ENCODE measurements at places on chromosomes 3 and 15. TPM values are rescaled to one million over a fixed set of nuclear protein-coding genes. Genes with fewer than 3 reads are reported as not detected.

GRCh38 chr15:52486003-52486996, 42.4 kb downstream of the MYO5A start:
- no peaks in the 10 kb centered on the region for H3K27me3 ChIP-seq
- peak overlapping the region; percentile 53 for H3K4me3 ChIP-seq
- DNase-seq = no peak
- H3K36me3 ChIP-seq = no peaks in the 10 kb centered on the region

DNA sequence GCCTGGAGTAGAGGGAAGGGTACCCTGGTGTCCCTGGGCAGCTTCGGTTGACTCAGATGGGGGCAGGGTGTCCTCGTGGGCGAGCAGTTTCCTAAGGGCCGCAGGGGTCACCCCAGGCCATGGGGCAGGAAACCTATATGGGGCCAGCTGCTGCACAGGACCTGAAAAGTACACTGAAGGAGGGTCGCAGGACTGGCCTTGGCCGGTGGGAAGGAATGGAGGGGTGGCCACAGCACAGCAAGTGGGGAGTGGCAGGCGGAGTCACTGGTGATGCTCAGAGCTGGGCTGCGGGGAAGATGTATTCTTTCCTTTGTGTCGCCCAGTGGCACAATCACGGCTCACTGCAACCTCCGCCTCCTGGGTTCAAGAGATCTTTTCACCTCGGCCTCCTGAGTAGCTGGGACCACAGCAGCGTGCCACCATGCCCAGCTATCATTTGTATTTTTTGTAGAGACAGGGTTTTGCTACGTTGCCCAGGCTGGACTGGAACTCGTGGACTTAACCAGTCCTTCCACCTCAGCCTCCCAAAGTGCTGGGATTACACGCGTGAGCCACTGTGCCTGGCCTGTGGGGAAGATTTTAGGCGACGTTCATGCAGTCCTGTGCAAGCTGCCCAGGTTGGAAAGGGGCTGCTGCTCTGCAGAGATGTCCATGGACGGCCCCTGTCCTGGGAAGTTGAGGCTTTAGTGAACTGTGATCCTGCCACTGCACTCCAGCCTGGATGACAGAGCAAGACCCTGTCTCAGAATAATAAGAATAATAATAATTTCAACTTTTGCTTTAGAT, 57.2 kb downstream of the EFCAB12 start:
- H3K36me3 ChIP-seq = no peaks in the 10 kb centered on the region
- H3K27ac ChIP-seq = no peak overlapping the region
- H3K4me3 ChIP-seq = no peak overlapping the region
- no peak for DNase-seq
- H3K4me1 ChIP-seq = no peaks in the 10 kb centered on the region

GRCh38 chr3:172189987-172190603, 150.7 kb downstream of the FNDC3B start:
- no peaks in the 10 kb centered on the region for H3K36me3 ChIP-seq
- peaks cover 83% of the 10 kb centered on the region for H3K4me1 ChIP-seq
- H3K27me3 ChIP-seq = peaks cover 2% of the 10 kb centered on the region
- H3K4me3 ChIP-seq = no peak overlapping the region

DNA sequence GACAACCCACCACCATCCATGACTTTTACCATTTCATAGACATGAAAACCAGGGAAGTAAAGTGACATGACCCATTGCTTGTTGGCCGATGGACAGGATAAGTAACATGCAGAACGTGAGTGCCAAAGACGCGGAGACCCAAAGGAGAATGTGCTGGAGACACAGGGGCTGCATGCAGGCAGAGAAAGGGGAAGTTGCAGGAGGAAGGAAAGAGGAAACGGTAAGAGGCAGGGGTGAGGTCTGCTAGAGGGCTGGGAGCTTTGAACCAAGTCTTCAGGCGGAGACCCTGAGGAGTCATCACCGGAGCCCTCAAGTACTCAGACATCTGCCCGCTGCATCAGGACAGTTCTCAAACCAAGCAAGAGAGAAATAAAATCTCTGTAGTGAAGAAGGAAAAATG, 34.9 kb downstream of the MAGEF1 start:
- H3K27me3 ChIP-seq = peaks cover 2% of the 10 kb centered on the region
- DNase-seq = no peak
- no peak overlapping the region for H3K27ac ChIP-seq
- no peaks in the 10 kb centered on the region for H3K4me1 ChIP-seq

DNA sequence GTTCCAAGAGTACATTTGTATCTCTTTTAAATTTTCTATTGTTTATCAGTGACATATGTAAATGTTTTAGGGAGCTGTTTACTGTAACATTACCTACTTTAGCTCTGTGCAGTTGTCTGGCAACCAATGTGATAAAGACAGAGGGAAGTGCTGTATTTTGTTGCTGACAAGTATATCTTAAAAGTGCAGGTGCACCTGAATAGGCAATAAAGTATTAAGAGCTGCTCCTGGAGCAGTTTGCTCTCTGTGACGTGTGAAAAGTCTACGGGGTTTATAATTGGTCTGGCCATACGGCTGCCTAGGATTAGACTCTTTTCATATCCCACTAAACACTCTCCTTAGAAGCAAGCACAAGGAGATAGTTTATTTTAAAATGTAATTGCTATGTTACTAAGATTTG, 178.3 kb downstream of the IGF1R start:
- DNase-seq = no peak
- H3K4me1 ChIP-seq = peaks cover 11% of the 10 kb centered on the region
- peaks cover 19% of the 10 kb centered on the region for H3K36me3 ChIP-seq
- H3K4me3 ChIP-seq = no peak overlapping the region
- H3K27me3 ChIP-seq = peaks cover 3% of the 10 kb centered on the region

- H3K4me1 ChIP-seq = peaks cover 20% of the 10 kb centered on the region
- no peak for DNase-seq
- no peak overlapping the region for H3K27ac ChIP-seq
- peaks cover 2% of the 10 kb centered on the region for H3K27me3 ChIP-seq
- peaks cover 19% of the 10 kb centered on the region for H3K36me3 ChIP-seq
These were observed 26.4 kb upstream of the ZBED2 start for GRCh38 chr3:111621535-111621934.

- H3K4me1 ChIP-seq = no peaks in the 10 kb centered on the region
- H3K27me3 ChIP-seq = peaks cover 3% of the 10 kb centered on the region
- no peak for DNase-seq
- no peaks in the 10 kb centered on the region for H3K36me3 ChIP-seq
These were observed 501.6 kb downstream of the MAGI1 start for GRCh38 chr3:65537109-65537508.

DNA sequence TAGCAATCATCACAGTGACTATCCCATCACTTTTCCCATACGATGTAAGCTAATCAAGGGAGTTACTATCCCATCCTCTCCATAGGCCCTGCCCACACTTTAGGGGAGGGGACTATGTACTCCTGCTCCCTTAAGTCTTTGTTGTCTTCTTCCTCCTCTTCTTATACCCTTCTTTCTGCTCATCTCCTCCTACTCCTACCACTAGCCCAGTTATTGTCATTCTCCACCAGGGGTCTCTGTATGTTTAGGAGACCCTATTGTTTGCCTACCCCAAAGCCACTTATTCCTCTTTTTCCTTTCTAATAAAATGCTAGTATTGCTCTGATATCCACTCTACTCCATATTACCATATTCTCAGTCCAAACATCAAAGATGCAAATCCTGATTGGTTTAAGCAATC, 27.8 kb downstream of the STAC start:
- no peaks in the 10 kb centered on the region for H3K36me3 ChIP-seq
- DNase-seq = no peak
- no peaks in the 10 kb centered on the region for H3K4me1 ChIP-seq
- H3K27me3 ChIP-seq = no peaks in the 10 kb centered on the region
- no peak overlapping the region for H3K27ac ChIP-seq

DNA sequence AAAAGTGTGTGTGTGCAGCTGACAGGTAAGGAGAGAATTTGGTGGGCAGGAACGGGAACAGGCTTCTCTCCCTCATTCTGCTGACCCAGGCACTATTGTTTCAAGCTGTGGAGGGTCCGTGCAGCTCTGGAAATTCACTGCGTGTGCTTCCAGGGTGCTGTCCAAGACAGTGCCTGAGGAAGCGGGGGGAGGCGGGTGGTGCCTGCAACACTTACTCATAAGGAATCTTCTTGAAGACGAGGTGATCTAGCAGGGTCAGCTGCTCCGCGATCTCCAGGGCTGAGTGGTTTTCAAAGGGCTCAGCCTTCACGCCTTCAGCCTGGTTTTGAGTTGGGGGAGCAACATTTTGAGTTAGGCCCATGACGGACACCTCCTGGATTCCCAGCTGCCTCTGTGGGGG, 46.6 kb upstream of the CTSH start:
- peaks cover 5% of the 10 kb centered on the region for H3K4me1 ChIP-seq
- DNase-seq = no peak
- H3K27me3 ChIP-seq = no peaks in the 10 kb centered on the region
- H3K36me3 ChIP-seq = no peaks in the 10 kb centered on the region
- no peak overlapping the region for H3K27ac ChIP-seq

DNA sequence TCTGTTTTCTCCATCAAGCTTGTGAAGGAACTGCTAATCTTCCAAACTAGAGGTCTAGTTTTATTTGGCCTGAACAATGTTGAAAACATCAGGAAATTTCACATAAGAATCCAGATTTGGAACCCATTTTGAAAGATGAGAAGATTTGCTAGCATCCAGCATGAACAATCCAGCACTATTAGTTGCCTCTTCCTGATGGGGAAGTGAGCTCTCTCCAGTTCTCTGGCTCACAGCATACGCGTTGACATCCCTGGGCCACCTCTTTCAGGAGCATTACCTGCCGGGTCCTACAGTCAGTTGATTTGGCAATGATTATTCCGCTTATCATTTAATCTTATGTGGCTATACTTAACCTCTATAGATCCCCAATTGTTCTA, 10.9 kb downstream of the GPR87 start:
- peaks cover 53% of the 10 kb centered on the region for H3K4me1 ChIP-seq
- H3K27me3 ChIP-seq = peaks cover 2% of the 10 kb centered on the region
- no peak for DNase-seq
- H3K4me3 ChIP-seq = peak overlapping the region; percentile 8

- H3K27me3 ChIP-seq = no peaks in the 10 kb centered on the region
- no peaks in the 10 kb centered on the region for H3K4me1 ChIP-seq
- no peaks in the 10 kb centered on the region for H3K36me3 ChIP-seq
- no peak overlapping the region for H3K4me3 ChIP-seq
- no peak overlapping the region for H3K27ac ChIP-seq
- no peak for DNase-seq
These were observed 8.8 kb downstream of the IL1RAP start for GRCh38 chr3:190522621-190523222.

GRCh38 chr15:50145451-50145872, 26.4 kb upstream of the ATP8B4 start:
- peaks cover 7% of the 10 kb centered on the region for H3K4me1 ChIP-seq
- no peak overlapping the region for H3K27ac ChIP-seq
- H3K27me3 ChIP-seq = peaks cover 1% of the 10 kb centered on the region
- H3K4me3 ChIP-seq = no peak overlapping the region

DNA sequence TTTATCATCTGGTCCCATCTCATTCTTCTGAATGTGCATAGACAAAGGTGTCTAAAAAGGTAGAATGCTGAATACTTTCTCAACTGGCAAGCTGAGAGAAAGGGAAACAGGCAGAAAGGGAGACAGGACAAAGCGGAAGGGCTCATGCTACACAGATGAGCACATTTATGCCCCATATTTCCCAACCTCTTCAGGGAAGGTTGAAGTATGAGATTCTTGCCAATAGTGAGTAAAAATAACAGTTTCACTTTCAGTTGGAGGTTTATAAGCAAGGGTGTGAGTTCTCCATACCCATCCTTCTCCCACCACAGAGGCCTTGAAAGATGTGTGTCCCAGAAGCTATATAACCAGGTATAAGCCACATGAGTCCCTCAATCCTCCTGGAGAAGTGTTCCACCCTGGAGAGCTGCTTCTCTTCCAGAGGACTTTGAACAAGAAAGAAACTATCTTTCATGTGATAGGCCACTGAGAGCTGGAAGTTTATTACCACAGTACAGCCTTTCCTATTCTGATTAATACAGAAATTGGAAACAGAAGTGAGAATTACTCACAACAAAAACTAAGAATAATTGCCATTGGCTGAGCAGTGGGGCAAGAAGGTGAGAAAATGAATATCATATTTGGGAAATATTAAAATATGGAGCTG, 709.4 kb upstream of the NR2F2 start:
- H3K4me1 ChIP-seq = peaks cover 10% of the 10 kb centered on the region
- peaks cover 5% of the 10 kb centered on the region for H3K27me3 ChIP-seq

- no peak overlapping the region for H3K27ac ChIP-seq
- H3K36me3 ChIP-seq = peaks cover 11% of the 10 kb centered on the region
- H3K4me1 ChIP-seq = no peaks in the 10 kb centered on the region
- no peaks in the 10 kb centered on the region for H3K27me3 ChIP-seq
These were observed 130.1 kb downstream of the EEFSEC start for GRCh38 chr3:128283421-128283820.

GRCh38 chr15:38474155-38474757, 20.3 kb downstream of the FAM98B start:
- H3K4me3 ChIP-seq = no peak overlapping the region
- peak overlapping the region; percentile 2 for H3K27ac ChIP-seq
- peak; percentile 39 for DNase-seq
- H3K27me3 ChIP-seq = no peaks in the 10 kb centered on the region
- H3K4me1 ChIP-seq = no peaks in the 10 kb centered on the region

DNA sequence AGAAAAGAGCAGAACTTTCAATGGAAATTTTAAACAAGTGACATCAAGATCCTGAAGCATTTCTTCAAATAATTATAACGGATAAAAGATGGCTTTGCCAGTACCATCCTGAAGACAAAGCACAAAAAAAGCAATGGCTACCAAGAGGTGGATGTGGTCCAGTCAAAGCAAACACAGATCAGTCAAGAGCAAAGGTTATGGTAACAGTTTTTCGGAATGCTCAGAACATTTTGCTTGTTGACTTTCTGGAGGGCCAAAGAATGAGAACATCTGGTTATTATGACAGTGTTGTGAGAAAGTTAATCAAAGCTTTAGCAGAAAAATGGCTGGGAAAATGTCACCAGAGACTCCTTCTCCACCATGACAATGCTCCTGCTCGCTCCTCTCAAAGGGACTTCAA, 31.5 kb downstream of the FEM1B start:
- H3K27ac ChIP-seq = no peak overlapping the region
- H3K4me3 ChIP-seq = no peak overlapping the region
- H3K4me1 ChIP-seq = peaks cover 9% of the 10 kb centered on the region
- peaks cover 2% of the 10 kb centered on the region for H3K27me3 ChIP-seq
- DNase-seq = no peak
- peaks cover 3% of the 10 kb centered on the region for H3K36me3 ChIP-seq

DNA sequence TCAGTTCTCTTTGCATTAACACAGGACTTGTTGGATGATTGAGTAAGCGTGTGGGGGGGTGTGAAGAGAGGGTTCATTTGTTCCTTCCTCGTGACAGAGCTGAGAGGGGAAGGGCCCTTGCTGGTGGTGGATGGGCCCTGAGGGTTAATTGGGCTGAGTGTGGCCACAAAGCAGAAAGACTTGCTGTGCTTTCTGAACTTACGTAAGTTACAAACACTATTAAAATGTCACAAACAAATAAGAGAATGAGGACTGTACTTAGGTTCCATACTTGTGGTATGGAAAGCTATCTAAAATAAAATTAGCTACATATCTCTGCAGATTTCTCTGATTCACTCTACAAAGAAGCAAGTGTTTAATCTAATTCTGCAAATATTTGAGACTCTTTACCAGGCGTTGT, 231.3 kb downstream of the LPP start:
- H3K27me3 ChIP-seq = no peaks in the 10 kb centered on the region
- no peak overlapping the region for H3K27ac ChIP-seq
- H3K36me3 ChIP-seq = peaks cover 10% of the 10 kb centered on the region
- DNase-seq = no peak
- peaks cover 35% of the 10 kb centered on the region for H3K4me1 ChIP-seq

DUOXA1 gene
- not detected for polyA plus RNA-seq

FBXL22 gene
- 1.1 TPM for polyA plus RNA-seq

RPL32 gene
- polyA plus RNA-seq = 525 TPM

CYP19A1 gene
- polyA plus RNA-seq = not detected

ISL2 gene
- polyA plus RNA-seq = not detected

TRIM42 gene
- polyA plus RNA-seq = not detected

CLRN1 gene
- polyA plus RNA-seq = not detected

CCDC54 gene
- polyA plus RNA-seq = not detected

C3orf22 gene
- polyA plus RNA-seq = not detected

CYP8B1 gene
- not detected for polyA plus RNA-seq

All from immature natural killer cell (primary cell).